ENCODE measurements at places on chromosomes 11 and 22.
A peak's percentile ranks its signal among the peaks of the same experiment; 100 is the strongest.

- no peak for DNase-seq
These were observed 93.8 kb downstream of the WNT7B start for GRCh38 chr22:45882881-45883810.

DNA sequence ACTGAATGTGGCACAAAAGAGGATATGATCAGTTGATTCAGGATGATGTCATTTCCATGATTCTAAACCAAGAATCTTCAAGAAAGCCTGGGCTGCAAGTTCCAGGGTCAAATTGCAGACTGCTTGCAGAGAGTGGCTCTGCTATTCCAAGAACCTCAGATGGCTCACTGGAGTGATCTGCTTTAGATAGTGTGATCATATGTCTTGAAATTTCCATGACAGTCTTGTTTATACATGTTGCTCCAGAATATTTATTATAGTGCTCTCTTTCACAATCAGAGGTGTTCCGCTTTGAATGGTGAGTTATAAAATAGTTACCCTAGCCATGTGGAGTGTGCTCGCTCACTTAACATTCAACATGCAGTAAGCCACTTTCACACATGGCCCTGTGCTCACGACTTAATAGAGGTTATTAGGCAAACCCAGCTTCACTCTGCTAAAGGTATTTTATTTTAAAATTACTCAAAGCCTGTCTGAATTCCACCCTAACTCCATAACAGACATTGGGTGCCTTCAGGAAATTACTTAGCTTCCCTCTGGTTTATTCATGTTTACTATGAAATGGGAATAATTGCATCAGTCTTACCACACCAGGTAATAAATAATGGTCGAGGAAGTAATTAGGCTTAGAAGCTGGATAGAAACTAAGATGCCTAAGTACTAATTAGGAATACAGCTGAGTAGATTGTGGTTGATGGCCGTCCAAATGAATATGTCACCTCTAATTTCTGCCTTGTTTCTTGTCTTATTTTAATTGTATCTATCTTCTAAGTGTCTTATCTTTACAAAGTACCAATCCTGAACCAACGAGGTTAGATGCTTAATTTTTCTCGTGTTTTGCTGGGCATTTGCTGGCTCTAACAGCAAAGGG lies 187.9 kb downstream of the ETS1 start:
- DNase-seq = no peak

DNA sequence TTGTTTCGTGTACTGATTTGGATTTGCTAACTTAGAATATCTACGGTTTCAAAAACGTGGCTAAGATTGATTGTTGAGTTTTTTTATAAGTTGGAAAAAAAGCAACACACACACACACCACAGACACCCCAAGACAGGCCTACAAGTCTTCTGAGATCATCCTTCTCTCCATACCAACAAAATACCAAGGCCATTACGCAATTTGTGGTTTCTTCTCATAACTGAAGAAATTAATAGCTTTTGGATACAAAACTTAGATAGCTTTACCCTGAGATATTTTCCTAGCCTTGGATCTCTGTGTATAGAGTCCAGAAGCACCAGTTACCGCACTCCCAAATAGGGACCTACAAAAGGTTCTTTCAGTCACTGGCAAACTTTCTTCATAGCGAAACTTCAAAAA lies 113.6 kb downstream of the SIK3 start:
- no peak for DNase-seq

DNA sequence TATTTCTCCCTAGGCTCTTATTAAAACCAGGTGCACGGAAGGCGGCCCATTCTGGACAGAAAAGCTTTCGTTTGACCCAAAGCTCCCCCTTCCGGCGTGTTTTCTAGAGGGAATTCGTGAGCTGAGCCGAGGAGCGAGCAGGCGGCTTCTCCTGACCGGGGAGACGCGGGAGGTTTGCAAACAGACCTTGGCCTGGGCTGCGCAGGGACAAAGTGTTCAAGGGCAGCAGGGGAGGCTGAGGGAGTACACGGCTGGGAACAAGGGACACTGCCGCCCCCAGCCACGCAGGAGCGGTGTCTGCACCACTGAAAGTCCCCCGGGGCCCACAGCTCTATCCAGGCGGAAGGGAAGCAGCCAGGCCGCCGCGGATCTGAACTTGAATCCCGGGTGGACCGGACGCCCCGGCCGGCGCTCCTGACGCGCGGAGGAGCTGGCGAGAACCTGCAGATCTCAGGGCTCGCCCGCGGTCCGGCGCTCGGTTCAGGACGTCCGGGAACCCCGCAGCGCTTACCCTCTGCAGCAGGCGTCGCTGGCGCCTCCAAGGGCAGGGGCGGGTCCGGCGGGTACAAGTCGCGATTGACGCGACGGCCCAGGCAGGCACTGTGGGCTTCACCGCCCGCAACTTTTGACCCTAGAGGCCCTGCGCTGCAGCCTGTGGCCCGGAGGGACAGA lies 101.9 kb downstream of the WT1 start:
- DNase-seq = peak; percentile 33

- no peak for DNase-seq
These were observed 13.3 kb downstream of the LRRC4C start for GRCh38 chr11:41446107-41446506.

GRCh38 chr11:72466410-72466809 lies 32.1 kb upstream of the CLPB start:
- DNase-seq = no peak

GRCh38 chr11:7677796-7678201 lies 4.5 kb upstream of the CYB5R2 start:
- no peak for DNase-seq

GRCh38 chr22:35597692-35598395 lies 19.3 kb downstream of the MB start:
- no peak for DNase-seq

- DNase-seq = no peak
These were observed 9.0 kb upstream of the MTMR3 start for GRCh38 chr22:29873943-29874342.

- DNase-seq = no peak
These were observed 5.5 kb upstream of the LINC01488 start for GRCh38 chr11:69475866-69476471.

DNA sequence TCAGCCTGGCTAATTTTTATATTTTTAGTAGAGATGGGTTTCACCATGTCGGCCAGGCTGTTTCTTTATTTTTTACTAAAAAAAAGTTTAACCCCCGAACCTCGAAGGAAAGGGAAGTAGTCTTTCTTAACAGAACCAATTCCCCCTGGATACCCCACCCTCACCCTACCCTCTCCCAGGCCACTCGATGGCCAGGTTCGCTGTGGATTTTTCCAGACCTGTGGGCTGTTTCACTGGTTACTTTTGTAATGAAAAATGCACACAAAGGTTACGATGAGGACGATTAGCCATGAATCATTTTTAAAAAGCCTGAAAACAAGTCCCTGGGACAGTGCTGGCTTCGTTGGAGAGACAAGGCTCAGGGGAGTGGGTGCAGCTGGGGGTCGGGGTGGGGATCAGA lies 2.5 kb downstream of the TSPO start:
- no peak for DNase-seq

- no peak for DNase-seq
These were observed 117.6 kb downstream of the ARHGAP8 start for GRCh38 chr22:44870021-44870420.

GRCh38 chr11:6544921-6545850 lies 48.1 kb downstream of the DNHD1 start:
- DNase-seq = no peak

DNA sequence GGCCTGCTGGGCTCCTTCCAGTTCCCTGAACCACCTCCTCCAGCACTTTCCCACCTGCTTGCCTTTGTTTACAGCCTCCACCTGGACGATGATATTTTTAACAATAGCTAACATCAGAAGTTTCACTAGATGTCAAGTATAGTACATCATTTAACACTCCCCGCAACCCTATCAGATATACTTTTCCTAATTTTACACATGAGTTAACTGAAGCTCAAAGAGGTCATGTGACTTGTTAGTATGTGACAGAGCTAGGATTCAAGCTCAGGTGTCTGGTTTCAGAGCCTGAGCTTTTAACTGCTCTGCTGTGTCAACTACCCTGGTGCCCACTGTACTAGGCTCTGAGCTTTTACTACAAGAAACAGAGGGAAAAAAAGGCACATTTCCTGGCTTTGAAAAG lies 14.3 kb upstream of the HPX start:
- no peak for DNase-seq

DNA sequence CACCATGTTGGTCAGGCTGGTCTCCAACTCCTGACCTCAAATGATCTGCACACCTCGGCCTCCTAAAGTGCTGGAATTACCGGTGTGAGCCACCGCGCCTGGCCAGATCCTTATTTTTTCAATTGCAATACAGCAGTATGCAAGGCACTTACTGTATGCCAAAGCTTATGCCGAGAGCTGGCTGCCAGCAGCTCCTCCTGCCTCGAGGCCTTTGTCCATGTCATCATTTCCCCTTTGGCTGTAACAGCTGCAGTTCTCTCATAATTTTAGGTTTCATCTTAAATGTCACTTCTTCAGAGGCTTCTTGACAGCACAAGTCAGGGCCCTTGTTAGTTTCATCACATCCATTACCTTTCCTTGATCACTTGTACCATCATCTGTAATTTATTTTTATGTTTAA lies 1.5 kb upstream of the SREBF2 start:
- no peak for DNase-seq

DNA sequence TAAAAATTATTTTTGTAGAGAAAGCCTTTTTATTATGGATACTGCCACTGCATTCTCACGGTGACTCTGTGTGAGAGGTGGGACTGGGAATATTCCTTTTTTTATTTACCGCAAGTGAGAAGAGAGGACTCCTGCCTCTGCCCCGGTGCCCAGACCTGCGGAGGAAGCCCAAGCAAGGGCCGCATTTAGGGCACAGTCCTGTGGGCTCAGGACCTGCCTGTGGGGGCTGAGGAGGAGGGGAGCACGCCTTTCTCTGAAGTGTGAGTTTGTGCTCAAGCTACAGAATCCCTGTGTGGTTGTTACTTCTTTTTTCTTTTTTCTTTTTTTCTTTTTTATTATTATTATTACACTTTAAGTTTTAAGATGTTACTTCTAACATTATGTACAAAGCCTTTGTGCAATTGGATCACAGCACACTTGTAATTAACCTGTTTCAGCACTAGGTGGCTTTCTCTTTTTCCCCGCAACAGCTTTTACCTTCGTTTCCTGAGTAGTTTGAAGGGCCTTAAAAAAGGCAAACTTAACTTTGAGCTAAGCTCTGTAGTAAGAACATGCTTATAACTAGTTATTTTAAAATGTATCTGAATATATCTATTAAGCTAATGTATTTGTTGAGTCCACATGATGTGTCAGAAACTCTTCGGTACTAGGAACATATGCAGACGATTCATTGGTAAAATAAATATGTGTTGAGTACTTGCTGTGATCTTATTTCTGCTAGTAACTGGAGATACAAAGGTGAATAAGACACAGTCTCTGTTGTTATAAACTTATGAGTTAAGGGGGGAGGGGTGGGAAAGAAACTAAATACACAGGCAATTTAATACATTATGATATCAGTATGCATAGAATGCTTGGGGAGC lies 18.3 kb downstream of the AMOTL1 start:
- peak; percentile 20 for DNase-seq

- no peak for DNase-seq
These were observed 7.5 kb upstream of the WBP2NL start for GRCh38 chr22:41991111-41991510.

- DNase-seq = no peak
These were observed 6.4 kb downstream of the SIGIRR start for GRCh38 chr11:408154-409007.

DNA sequence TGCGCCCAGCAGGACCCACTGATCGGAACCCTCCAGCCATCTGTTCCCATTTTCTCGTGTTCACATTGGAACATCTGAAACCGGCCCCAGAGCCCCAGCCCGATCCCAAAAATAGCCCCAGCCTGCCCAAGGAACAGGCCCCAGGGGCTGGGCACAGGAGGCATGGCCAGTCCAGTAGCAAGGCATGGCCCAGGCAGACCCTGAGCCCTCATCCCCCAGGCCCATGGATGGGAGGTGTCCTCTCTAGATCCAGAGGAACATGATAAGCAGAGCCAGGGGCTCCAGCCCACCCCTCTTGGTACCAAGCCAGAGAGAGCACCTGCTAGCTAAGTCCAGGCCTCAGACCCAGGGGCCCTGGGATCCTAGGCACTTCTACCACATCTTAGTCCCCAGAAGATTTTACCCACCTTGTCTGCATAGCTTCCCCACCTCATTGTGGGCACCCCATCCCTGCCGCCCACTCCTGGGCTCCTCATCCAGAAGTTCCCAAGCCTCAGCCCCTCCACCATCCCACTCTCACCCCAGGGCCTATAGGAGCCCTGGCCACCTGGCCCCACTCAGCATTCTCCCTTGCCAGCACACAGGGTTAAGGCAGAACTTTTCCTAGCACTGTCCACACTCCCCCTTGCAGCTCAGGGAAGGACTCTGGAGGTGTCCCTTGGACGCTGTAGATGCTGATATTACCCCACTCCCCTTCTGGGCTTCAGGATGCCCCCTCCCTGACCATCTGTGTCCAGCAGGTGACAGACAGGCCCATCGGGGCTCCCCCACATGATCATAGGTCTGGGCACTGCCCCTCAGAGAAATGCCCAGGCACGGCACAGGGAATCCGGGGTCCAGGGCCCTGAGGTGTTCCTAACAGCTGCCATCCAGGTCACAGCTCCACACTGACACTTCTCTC lies 9.5 kb downstream of the BCL9L start:
- DNase-seq = no peak

- DNase-seq = no peak
These were observed 261.5 kb downstream of the BRD1 start for GRCh38 chr22:49566141-49566541.

DNA sequence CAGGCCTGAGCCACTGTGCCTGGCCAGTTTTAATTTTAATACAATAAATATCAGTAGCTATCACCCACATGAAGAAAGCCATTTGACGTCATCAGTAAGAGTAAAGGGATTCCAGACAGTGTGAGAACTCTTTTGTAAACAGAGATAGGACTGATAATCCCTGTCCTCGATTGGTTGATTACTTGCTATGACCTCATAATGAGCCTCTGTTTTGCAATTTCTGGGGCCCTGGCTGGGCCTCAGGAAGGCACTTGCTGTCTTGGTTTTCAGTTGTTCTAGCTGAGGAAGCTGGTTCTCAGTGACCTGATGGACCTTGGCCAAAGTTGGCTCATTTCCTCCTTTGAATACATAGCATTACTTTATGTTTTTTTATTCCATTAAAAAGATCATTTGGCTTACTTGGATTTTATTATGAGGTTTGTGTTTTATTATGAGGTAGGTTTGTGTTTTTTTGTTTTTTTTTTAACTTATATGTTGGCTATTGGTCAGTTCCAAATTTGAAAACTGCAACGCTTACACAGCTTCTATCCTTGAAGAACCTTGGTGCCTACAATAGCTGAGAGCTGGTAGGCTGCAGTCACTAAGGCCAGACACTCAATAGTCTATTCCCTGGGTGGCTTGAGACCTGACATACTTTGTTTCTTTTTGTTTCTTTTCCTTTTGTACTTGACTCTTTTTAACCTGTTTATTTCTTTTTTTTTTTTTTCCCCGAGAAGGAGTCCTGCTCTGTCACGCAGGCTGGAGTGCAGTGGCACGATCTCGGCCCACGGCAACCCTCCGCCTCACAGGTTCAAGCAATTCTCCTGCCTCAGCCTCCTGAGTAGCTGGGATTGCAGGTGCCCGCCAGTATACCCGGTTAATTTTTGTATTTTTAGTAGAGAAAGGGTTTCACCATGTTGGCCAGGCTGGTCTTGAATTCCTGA lies 20.0 kb downstream of the MARK2 start:
- DNase-seq = no peak

Measured in globus pallidus (tissue), 1 donor.